Stimulated activated CD8-positive, alpha-beta memory T cell treated with anti-CD3 and anti-CD28 coated beads, Interleukin-15, amount 100 ng/mL, for 48 hours (primary cell): ENCODE measurements at places on chromosomes 11 and 22.

DNA sequence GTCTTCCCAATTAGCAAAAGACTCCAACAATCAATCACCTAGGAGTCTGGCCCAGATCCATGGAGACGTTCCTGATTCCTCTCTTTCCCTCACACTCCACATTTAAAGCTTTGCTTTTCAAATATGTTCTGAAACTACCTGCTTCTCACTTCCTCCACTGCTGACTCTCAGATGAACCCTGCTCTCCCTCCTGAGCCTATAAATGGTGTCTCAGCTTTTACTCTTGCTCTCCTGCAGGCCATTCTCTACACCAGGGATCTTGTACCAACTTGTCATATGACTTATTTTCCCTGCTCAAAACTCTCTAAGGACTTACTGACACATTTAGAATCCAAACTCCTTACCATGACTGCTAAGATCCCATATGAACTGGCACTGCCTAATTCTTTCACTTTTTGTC lies 138.4 kb upstream of the DDI1 start:
- DNase-seq, result no peak

DNA sequence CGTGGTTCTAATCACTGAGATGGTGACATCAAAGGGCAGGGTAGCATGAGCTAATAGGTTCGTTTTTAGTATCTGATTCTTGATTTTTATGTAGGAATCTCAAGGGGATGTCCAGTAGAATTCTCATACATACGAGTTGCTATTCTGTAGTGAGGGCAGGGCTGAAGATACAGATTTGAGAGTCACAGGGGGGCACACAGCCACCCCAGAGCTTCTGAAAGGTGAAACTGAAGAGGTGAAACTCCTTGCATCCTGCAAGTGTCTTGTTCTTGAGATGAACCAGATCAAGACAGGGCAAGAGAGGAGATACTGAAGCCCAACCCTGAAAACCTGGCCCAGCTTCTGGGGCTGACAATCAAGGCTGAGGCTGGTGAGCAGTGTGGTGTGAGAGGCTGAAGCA lies 35.6 kb upstream of the TMEM123 start:
- no peak for DNase-seq

GRCh38 chr11:58941838-58942237 lies 2.5 kb downstream of the GLYATL1 start:
- DNase-seq, result no peak

DNA sequence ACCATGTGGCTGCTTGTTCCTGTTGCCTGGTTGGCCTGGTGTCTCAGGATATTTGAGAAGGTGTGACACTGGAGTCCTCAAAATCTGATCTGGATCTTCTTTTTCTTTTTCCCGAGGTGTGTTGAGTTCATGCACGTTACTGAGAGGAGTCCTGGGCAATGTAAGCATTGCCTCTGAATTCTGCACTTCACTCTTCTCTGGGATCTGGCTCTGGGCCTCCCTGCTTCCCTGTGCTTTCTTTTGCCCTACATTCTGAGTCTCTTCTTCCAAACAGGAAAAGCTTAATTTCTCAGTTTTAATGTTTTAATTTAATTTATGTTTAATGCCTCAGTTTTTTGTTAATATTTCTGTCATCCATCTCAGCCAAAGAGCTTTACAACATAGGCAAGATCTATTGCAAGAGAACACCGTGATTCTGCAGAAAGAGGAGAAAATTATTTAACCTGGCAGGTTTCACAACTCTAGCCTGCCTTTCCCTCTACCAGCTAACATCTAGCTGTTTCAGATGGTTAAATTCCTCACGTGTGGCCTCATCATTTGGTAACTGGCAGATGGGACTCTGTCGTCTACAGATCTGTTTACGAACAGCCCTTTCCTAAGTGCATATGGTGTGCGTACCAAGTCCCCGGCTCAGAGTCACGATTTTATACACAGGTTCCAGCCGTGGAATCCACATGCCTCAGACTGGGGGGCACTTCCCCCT lies 24.7 kb downstream of the LDLRAD3 start:
- DNase-seq, result no peak

- no peak for DNase-seq
Measured at GRCh38 chr11:33689501-33689900, 11.1 kb downstream of the C11orf91 start.

DNA sequence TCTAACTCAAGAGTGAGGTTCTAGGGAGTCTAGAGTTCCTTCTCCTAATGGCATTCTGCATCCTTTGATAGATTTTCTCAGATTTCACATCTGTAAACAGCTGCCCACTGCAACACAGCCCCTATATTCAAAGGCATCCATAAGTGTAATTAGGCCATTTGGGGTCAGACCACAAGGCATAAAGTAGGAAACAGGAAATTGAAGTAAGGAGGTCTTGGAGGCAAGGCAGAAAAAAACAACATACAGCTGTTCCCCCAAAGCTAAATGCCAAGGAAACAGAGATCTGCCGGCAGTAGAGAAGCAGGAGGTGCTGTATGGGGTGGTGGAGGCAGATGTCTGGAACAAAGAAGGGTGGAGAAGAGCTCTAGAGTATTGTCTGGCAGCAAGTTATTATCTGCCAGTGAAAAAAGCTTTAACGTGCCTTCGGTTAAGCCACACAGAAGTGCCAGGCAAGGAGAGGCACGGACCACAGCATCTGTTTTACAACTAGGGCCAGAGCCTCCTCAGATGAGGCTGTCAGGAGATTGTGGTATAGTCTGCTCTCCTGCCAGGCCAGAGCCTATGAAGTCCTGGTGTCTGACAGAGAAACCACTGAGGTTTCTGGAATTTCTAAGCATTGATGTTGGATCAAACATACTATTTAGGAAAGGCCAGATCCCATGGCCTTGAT lies 100.2 kb upstream of the CHRM4 start:
- no peak for DNase-seq

DNA sequence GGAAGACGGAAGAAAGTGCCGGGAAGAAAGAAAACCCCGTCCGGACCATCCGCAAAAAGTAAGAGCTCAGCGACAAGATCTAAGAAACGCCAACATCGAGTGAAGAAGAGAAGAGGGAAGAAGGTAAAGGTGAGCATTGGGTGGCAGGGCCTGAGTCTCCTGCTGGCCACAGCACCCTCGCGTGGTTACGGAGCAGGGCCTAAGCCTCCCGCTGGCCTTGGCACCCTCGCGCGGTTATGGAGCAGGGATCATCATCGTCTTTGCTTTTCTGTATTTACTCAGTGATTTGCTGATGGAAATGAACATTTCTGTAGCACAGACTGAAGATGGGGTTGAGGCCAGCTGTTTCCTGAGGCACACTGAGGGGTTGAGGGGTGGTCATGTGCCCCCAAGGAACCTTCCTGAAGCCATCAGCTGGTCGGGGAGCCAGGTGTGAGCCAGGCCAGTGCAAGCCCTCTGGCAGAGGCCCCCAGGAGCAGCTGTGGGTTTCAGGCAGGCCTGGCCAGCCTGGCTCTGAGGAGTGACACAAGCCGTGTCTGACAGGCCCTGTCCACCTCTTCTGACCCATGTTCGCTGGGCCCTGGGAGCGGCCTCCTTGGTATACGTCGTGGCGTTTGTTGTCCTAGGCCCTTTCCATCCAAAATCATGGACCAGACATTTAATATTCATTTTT lies 14.0 kb downstream of the IRF7 start:
- no peak for DNase-seq

DNA sequence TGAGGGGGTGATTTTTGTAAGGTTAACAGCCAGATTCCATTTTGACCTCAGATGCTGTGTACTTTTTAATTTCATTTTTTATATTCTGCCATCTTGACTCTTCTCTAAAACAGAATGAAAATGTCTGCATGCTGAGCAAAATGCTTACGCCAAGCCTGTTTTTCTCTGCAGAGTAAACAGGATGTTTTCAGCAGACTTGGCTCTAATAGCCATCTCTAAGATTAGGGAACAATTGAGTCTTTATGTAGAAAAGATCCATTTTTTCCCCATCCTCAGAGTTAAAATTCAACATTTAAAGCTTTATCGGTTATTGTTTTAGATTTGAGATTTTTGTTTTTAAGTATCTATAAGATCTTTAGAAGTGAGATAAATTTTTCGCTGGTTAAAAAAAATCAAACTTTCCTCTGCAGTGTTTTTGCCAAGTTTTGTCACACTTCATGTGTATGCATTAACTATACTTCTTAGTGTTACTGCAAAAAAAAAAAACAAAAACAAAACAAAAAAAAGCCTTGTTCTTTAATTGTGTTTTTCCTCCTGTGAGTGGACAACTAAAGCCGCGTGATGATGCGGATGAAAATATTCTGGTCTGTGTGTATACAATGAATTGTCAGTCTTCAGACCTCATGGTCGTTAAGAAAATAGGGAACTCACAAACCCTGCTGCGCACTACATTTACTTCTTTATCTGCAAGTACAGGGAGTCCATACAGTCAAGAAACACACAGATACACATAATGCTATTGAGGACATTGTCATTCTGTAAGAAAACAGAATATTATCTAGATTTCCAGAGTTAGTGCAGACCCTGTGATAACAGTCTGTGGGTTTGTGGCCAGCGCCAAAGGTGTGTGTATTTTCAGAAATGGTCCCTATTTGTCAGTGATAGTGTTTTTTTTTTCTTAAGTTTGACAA lies 17.5 kb upstream of the ADSL start:
- no peak for DNase-seq

DNA sequence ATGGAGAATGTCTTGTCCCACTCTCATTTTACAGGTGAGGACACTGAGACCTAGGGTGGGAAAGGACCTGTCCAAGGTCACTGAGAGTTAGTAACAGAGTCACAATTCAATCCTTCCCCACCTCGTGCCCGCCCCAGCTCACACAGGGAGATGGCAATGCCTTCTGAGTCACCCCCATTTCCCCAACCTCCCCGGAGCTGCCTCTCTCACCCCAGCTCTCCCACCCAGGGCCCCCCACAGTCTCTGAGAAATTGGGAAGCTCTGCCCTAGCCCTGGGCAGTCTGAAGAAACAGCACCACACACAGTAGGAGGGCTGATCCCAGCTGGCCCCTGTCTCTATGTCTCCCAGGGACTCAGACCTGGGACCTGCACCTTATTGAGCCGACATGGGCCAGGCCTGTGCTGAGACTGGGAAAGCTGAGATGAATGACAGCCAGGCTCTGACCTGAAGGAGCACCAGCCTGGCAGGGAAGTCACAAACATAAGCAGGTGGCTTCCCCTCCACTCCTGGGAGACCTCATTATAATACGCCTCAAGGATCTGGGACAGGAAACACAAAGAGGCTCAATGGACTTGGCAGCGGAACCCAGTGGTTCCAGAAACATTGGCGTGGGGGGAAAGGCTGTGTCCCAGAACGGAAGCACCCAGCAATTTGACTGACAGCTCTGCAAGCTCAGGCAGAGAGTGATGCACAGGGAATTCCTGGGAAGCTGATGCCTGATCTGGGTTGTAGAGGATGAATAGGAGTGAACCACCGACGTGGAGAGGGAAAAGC lies 51.0 kb downstream of the CD6 start:
- DNase-seq, result no peak

DNA sequence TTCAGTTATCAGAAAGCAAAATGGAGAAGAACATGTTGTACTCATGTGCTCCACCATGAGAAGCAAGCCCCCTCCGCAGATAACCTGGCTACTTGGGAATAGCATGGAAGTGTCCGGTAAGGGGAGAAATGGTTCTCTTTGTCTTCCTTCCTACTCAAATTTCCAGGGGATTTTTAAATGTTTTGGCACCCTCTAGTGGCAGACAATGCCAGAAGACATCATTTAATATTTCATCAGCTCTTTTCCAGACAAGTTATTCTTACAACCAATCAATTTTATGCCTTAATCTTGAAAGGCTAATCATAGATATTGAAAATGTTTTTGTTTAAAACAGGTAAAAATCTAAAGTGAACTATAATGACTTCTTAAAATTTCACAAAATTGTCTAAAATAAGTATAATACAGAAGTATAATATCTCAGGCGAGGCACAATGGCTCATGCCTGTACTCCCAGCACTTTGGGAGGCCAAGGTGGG lies 15.7 kb downstream of the CRTAM start:
- DNase-seq, result no peak

DNA sequence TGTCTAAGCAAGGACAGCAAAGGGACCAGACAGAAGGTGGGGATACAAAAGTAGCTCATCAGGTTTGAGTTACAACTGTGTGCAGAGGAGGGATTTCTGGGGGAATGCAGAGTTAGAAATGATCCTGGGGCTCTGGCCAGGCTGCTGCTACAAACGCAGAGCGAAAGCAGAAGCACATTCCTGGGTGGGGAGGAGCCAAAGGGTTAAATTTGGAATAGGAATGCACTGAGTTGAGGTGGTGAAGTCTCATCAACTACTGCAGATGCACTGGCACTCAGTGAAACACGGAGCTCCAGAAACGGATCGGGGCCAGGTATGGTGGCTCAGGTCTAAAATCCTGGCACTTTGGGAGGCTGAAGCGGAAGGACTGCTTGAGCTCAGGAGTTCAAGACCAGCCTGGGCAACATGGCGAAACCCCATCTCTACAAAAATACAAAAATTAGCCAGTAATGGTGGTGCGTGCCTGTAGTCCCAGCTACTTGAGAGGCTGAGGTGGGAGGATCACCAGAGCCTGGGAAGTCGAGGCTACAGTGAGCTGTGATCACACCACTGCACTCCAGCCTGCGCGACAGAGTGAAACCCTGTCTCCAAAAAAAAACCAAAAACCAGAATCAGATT lies 3.2 kb downstream of the CHKA start:
- no peak for DNase-seq

- no peak for DNase-seq
Measured at GRCh38 chr22:24465975-24466374, 29.2 kb upstream of the UPB1 start.

- DNase-seq, result no peak
Measured at GRCh38 chr11:132311703-132312102, 941.3 kb downstream of the NTM start.

DNA sequence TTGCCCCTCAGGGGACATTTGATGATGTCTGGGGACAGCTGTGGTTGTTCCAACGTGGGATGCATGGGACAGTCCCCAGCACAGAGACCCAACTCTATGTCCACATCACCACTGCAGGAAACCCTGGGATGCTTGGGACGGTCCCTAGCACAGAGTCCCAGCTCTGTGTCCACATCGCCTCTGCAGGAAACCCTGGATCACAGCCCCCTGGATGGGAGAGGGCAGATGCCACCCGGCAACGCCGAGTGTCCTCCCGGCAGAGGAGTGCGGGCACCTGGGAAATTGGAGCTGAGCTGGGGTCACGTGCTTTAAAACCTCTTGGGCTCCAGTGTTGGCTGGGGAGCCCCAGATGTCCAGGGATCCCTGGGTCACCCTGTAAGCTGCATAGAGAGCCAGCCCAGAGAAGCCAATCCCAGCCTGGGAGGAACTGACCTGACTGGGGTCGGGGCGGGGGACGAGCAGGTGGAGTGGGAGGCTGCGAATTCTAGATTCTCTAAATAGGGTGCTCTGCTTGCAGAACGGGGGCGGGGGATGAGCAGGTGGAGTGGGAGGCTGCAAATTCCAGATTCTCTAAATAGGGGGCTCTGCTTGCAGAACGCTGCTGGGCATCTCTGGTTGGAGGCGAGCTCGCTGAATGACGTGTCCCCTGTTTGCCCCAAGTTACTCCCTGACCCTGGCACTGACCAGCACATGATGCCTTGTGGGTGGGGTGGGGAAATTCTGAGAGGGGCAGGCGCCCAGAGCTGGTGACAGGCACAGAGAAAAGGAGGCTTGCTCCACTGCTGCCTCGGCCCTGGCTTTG lies 1197.8 kb downstream of the BRD1 start:
- no peak for DNase-seq
